Activated effector memory CD4-positive, alpha-beta T cell treated with anti-CD3 and anti-CD28 coated beads, Interleukin-2, amount 50 U/mL, for 16 hours (primary cell): ENCODE measurements at places on chromosomes 3 and 15.

DNA sequence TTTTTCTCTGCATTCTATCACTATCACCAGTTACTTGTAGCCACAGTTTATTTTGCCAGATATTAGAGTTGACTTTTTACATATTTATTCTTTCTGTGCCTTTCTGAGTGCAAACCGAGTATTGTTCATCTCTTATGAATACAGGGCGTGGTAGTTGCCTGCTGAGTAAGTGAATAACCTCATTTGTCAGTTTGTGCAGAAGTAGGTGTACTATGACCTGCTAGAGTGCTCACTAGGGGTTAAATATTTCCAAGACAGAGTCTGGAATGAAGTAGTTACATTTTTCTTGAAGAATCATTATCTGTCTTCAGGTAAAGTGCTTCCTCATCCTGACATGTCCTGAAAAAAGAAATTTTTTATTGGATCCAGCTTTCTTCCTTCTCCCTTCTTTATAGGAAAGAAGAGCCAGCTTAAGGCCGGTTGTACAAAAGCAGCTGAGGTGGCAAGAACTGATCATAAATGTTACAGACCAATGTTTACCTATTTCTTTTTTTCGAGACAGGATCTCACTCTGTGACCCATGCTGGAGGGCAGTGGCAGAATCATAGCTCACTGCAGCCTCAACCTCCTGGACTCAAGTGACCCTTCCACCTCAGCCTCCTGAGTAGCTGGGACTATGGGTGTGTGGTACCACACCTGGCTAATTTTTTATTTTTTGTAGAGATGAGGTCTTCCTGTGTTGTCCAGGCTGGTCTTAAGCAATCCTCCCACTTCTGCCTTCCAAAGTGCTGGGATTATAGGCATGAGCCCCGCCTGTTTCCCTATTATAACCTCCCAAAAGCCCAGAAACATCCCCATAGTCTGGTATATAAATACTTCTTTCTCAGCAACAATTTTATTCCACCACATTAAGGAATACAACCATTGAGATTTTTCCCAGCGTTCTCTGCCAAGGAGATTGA, 182.5 kb downstream of the TPRG1 start:
- DNase-seq: no peak

- no peak for DNase-seq
These were observed 212.1 kb downstream of the P3H2 start for GRCh38 chr3:189908646-189909045.

DNA sequence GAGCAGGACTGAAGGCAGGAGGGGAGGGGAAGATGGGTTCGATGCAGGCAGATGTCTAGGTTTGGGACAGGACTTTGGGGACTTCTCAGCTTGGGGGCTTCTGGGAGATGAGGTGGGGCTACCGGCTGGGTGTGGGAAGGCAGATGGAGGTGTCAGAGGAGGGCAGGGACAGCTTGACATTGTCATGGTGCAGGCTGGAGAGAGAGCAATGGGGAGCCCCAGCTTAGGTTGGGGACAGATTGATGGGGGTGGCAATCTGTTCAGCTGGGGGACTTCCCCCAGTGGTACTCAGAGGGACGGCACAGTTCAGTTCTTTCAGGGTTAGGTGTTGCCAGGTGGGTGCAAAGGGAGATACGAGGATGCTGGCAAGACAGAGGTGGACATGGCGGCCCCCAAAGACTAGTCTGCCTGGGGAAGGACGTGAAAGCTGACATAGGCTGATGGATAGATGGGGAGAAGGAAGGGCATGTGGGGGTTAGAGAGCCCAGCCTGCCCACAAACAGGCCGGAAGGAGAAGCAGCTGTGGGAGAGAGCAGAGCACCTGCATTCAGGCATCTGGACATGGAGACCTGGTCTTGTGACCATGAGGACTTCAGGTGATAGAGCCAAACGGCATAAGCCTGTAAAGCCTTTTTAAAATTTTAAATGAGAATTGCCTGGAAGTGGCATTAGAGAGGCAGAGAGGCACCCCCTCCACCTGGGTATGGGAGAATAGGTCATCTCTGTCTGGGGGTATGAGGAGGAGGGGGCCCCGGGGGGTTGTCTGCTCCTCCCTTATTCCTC, 21.1 kb downstream of the ACAA1 start:
- peak; percentile 60 for DNase-seq

DNA sequence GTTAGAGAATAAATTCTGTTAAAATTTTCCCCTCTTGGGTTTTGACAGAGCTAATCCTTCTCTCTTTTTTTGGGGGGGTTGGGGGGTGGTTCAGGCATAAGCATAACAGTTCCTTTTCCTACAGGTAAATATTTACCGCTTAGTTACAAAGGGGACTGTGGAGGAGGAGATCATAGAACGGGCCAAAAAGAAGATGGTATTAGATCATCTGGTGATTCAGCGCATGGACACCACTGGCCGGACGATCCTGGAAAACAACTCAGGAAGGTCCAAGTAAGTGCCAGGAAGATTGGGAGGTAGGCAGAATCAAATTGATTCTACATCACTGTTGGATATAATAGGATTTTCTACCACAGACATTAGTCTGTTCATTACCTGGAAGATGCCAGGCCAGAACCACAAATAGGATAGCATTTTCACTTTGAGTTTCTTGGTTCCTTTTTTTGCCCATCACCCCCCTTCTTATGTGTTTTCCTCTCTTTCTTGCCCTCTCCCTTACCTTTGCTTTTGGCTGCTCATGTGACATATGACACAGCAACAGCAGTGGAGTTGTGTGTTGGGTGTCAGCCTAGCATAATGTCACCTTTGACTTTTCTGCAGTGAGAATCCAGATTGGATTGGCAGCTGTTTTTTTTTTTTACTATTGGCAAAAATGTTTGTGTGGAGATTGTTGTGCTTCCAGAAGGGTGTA, 79.0 kb downstream of the CHD2 start:
- no peak for DNase-seq

DNA sequence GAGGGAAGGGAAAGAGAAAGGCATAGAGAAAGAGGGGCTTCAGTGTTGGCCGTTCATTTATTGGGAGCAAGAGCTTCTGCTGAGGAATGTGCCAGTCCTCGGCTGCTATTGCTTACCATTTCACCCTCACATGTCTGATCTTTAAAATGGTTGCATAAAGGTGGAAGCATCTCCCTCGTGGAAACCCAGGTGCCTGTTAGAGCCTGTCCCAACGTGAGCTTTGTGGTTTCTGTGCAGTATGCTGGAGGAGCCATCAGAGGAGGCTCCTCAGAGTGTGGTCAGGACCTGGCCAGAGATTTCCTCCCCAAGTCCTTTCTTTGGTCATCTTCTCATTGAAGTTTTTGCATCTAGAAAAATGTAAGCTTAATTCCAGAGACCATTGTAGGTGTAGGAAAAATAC, 34.4 kb downstream of the PSMD6 start:
- DNase-seq: no peak

- no peak for DNase-seq
These were observed 180.0 kb downstream of the ERC2 start for GRCh38 chr3:56288258-56288657.

GRCh38 chr15:51270706-51271105, 67.7 kb downstream of the CYP19A1 start:
- DNase-seq: no peak

DNA sequence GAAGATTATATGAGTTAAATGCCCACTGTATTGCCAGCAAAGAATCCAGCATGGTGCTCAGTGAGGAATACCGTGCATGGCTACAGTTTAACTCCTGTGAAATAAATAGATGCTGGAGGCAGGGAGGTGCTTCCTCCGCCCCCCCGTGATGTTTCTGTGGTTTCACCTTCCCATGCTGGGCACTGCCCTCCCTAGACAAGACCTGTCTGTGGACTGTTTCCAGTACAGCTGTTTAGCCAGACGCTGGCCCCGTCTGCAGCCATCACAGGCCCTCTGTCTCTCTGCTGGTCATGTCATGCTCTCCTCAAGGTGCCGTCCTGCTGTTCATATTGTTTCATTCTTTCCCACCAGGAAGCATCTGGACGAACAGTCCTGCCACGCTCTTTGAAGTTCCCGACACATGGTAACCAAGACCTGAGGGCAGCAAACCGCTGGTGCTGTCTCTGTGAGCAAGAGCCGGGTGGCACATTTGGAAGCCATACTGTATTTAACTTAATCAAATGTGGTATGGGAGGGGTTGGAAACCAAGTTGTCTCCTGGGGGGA, 31.4 kb downstream of the GOLGA8S start:
- DNase-seq: no peak

DNA sequence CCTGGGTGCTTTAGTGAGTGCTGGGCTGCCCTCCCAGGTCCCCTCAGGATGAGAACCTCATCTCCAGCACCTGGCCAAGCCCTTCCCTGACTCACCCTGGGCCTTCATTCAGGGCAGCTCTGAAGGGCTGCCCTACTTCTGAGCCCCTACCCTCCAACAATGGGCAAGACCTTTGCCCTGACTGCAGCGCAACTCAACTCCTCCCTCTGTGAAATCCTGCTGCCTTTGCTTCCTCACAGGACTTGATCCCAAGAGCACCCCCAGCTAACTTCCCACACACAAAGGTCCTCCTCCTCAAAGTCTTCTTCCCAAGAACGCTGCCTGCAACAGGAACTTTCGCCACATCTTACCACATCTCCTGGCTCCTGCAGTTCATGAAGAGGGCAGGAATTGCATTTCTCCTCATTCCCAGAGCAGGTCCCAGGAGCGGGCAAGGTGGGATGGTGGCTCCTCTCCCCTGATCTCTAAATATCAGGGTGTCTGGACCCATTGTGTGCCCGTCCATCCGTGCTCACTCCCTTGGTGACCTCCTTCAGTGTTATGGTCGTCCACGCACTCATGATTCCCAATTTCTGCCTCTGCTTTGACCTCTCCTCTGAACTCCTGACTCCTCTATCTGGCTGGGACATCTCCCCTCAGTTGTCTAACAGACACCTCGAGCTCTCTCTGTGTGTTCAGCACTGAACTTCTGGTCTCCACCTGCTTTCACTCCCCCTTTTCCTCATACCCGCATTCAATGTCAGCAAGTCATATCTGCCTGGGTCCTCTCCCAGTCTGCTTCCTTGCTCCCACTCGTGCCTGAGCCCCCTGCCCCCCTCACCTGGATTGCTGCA, 4.5 kb upstream of the SSUH2 start:
- no peak for DNase-seq

DNA sequence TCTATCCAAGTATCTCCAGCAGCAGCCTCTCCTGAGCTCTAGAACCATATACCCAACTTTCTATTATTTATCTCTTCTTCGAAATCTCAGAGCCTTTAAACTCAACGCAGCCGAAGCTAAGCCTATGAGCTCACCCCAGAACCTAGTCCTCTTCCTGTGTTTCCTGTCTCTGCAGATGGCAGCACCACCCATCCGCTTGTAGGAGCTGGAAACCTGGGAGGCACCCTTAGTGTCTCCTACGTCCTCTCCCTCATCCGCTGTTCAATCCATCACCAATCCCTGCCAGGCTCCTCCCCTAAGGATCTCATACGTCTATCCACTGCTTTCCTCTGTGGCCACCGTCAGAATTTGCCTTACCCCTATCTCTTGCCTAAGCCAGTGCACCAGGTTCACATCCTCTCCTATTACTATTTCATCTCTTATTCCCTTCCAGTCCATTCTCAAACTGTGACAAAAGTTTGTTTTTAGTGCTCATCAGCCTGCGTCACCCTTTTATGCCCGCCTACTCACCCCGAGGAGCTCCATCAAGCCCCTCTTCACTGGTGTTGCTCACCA, 9.6 kb downstream of the VGLL4 start:
- DNase-seq: peak; percentile 63

DNA sequence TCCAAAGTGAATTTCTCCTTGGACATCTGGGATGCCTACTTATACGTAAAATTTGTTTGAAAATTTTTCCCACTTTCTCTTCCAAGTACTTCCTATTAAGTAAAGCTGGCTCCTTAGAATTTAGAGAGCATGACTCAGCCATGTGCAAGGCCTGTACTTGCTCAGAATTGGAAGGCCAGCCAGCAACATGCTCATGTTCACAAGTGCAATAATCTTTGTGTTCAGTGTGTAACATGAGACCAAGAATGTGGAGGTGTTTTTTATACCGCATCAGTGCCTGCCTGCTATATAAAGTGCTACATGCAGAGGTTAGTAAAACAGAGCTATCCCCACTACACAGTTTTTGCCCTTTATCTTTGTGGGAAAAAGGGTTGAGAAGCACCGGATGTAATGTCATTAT, 151.9 kb upstream of the FEZF2 start:
- no peak for DNase-seq

DNA sequence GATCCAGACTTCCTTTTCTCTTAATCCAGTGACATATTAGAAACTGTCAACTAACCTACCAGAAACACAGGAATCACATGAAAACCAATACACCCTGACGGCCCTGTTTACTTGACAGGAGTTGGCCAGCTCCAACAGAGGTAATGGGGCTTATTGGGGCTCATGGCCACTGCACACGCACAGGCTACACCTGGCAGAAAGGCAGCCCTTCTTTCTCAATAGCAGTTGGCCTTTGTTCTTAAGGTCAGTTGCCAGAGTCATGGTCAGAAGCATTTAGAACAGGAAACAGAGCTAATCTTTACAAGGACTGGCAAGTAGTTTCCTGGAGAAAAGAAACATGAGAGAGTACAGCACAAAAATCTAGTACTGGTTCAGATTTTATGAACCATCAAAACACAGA, 181.8 kb downstream of the MAGI1 start:
- DNase-seq: no peak

DNA sequence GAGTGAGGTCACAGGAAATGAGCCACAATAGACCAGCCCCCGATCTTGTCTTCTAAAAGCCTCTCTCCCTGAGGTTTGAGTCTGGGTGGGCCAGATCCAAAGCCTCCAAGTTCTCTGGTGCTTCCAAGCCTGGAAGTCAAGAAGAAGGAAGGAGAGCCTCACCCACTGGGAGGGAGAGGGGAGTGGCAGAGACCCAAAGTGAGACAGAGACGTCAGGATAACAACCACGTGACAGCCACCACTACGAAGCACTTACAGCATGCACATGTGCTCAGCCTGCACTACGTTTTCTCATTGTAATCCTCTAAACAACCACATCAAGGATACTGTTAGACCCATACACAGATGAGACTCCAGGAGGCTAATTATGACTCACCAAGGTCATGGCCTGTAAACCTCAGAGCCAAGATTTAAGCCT, 197.3 kb upstream of the LINGO1 start:
- DNase-seq: no peak

- no peak for DNase-seq
These were observed 19.3 kb downstream of the PDIA5 start for GRCh38 chr3:123085932-123086627.

DNA sequence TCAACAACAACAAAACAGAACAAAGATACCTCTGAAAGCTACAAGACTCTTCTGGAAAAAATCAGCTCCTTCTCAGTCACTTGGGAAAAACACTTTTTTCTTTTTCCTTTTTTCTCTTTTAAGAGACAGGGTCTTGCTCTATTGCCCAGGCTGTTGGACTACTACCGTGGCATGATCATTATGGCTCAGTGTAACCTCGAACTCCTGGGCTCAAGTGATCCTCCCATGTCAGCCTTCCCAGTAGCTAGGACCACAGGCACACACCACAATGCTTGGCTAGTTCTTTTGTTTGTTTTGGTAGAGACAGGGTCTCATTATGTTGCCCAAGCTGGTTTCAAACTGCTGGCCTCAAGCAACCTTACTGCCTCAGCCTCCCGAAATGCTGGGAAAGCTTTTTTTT, 12.8 kb downstream of the MYO9A start:
- DNase-seq: no peak
